ENCODE measurements at places on chromosomes 7 and 10.

DNA sequence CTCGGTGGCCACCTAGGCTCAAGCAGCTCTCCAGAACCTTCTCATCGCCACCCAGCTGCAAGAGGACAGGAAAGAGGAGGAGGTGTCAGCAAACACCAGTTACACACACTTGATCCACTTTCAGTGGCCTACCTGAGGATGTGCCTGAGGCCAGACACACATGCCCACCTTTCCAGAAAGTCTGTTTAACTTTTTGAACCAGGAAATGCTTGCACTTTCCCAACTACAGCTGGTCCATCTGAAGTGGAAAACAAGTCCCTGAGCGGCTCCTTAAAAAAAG is 15.7 kb upstream of the CYREN start:
- no peak for DNase-seq

- DNase-seq, result peak; percentile 43
These were observed 55.1 kb downstream of the FAM53B start for GRCh38 chr10:124688889-124689670.

DNA sequence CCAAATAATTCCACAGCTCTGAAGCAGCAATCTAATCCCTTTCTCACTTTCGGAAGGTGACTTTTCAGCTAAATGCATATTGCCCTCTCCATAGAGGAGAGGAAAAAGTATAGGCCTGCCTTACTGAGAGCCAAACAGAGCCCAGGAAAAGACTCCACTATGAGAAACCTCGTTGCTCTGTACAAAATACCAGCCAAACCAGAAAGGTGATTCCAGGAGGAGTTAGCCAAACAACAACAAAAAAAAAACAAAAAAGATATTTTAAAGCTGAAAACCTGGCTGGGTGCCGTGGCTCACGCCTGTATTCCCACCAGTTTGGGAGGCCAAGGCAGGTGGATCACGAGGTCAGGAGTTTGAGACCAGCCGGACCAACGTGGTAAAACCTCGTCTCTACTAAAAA is 70.5 kb downstream of the HOXA1 start:
- DNase-seq, result no peak

DNA sequence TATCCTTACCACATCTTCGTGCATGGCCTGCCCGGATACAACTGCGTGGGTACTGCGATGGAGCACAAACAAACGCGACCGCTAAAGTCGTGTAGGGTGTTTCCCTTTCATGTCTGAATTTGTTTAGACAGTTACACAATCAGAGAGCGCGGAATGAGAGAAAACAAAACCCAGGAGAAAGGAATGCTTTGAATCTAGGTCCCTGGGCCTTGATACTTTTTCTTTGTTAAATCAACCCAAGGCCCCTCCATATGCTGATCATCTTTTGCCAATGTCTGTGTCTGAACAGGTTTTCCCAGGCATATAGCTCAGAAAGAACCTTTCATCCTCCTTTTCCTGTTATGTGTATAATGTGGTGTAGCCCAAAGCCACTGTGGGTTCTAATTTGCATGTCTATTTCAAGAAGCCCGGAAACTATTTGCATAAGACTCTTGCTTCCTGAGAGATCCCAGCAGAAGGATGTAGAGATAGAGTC is 145.8 kb downstream of the FRMD4A start:
- DNase-seq, result peak; percentile 38

GRCh38 chr7:151711435-151711872 is 165.5 kb downstream of the PRKAG2 start:
- no peak for DNase-seq

- no peak for DNase-seq
These were observed 34.4 kb upstream of the OTUD1 start for GRCh38 chr10:23404461-23404980.

- no peak for DNase-seq
These were observed 137.4 kb downstream of the TNS3 start for GRCh38 chr7:47444376-47445098.
